ENCODE measurements at places on chromosomes 2 and 18.

DNA sequence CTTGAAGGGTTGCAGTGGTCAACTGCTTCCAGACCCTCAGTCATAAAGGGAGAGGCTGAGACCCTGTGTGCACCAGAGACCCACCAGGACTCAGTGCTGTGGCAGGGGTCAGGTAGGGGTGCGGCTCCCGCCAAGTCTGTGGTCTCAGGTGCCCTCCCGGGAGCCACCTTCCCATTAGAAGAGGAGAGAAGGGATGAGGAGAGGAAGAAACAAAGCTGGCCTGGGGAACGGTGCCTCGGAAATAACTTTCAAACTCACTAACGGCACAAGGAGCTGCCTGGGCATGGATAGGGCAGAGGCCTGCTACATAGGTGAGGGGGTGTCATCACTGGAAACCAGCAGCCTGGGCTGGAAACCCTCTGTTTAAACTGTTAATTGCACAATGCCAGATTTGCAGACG is 84.9 kb downstream of the TPO start:
- DNase-seq = peak; percentile 40

DNA sequence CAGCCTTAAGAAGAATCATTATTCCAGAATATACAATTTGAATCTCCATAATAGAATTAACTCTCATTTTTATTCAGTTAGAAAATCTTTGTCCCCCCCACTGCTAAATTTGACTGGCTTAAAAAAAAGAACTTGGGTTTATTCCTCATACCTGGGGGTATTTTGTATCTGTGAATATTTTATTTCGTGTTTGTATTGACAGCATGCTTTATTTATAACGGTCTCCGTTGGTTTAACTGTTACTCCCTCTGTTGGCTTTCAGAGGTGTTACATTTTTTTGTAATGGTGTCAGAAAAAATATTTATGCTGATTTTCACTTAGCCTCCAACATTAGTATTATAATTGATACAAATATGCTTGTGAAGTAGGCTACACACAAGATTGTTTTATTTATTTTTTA is 109.1 kb downstream of the HAUS1 start:
- DNase-seq = no peak

GRCh38 chr18:78208461-78208860 is 771.2 kb upstream of the SALL3 start:
- no peak for DNase-seq

DNA sequence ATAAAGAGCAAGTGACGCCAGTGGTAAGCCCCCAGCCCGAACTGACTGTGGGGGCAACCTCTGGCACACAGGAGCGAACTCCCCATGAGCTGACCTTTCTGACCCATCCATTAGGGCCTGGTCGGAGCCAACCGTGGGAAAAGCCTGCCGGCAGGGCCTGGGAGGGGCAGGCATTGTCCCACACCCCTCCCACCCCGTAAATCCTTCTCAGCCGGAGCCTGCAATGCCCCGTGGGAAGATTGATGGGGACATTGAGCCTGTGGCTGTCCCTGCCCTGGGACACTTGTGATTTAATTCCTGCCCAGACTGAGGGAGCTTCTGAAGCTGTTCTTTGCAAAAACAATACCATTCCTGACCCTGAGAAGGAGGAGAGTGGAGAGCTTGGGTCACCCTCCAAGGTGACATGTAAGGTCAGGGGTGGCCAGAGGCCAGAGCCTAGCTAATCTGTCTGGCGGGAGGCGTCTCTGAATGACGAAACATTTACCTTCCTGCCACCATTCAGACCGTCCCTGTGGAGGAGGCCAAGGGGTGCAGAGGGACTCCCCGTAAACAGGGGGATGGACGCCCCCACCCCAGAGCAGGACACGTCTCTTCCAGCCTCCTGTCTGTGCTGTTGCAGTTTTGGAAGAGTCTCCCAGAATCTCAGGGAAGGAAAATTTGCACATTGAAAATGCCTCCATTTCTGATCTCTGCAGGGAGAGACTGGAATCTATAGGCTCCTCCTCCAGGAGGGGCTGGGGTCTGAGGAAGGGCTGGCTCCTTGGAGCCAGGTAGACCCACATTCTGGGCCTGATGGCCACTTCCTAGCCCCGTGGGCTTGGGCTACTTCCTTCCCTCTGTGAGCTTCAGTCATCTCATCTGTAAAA is 51.2 kb upstream of the HS6ST1 start:
- DNase-seq = peak; percentile 52

GRCh38 chr2:9002637-9003365 is 683 bp downstream of the MBOAT2 start:
- peak; percentile 18 for DNase-seq

DNA sequence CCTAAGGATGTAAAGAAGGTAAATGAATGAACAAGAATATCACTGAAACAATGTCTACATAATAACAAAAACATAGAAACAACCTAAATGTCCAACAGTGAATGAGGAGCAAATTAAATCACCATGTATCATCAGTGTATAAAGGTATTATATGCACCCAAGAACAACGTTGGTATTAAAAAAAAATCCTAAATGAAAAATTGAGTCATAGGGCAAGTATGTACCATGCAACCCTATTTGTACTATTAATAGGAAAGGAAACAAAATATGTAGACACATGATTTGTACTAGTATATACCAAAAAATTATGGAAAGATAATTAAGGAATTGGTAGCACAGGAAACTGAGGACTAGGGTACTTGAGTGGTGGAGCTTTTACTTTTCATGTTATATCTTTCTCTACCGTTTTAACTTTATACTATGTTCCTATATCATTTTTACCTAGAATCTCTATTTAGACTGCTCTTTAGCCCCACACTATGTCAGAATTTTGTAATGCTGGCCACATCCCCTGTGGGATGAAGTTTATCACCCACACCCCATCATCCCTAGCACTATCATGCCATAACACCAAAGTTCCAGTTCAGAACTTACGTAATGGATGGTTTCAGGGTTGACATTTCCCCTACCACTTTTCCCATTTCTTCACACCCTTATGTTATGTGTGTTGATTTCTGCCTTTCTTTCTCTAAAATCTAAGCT is 25.6 kb downstream of the IKZF2 start:
- DNase-seq = no peak

- DNase-seq = no peak
These were observed 50.6 kb upstream of the RMDN2 start for GRCh38 chr2:37874470-37874869.

DNA sequence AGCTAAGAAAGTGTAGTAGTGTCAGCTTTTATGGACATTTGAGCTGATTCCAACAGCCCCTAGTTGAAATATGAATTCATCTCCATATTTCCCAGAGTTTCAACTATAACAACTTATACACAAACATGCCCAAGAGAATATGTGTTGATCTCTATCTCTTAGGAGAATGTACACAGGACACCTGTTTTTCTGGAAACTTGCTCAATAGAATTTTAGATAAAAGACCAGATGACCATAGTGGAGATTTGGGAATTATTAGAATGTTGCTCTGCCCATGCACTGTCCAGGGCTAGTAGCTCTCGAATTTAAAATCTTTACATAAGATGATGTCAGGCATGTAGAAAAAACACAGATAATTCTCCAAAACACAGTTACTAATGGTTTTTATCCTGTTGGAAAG is 162.3 kb upstream of the VRK2 start:
- no peak for DNase-seq

DNA sequence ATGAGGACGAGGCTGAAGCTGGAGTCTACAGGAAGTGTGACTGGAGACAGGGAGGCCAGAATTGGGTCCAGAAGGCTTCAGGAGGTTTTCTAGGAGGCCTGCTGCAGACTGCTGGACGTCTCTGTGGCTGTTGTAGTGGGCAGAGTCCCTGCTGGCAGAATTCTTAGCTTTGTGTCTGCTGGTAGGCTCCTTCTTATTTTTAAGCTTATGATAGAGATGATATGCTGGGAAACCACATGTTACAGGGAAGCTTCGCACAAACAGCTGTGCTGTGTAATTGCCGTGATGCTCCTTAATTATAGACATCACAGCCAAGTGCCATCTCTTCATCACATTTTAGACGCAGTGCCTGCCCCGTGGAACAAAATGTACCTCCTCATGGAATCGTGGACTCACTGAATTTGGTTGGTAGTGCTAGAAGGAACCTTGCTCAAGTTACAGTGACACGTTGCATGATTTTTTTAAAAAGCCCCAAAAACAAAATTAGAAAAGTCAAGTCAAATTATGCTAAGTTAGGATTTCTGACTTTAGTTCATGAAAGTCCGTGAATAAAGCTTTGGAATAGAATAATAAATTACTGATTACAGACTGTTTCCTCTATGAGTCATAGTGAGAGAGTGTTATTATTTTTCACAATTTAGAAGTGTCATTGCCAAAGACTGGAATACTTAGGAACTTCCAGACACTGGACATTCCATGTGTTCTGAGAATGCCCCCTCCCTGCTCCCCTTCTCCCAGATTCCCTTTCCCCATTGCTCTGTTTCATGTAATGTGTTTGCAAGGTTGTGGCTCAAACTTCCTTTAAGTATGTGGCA is 144.1 kb downstream of the FHOD3 start:
- DNase-seq = no peak

- peak; percentile 95 for DNase-seq
These were observed 766 bp downstream of the MAP3K2 start for GRCh38 chr2:127386764-127387654.

- DNase-seq = no peak
These were observed 439.7 kb downstream of the RND3 start for GRCh38 chr2:150047620-150048222.

- no peak for DNase-seq
These were observed 25.9 kb downstream of the GCG start for GRCh38 chr2:162126111-162126519.

GRCh38 chr2:74242354-74243071 is 44.1 kb downstream of the MTHFD2 start:
- no peak for DNase-seq

DNA sequence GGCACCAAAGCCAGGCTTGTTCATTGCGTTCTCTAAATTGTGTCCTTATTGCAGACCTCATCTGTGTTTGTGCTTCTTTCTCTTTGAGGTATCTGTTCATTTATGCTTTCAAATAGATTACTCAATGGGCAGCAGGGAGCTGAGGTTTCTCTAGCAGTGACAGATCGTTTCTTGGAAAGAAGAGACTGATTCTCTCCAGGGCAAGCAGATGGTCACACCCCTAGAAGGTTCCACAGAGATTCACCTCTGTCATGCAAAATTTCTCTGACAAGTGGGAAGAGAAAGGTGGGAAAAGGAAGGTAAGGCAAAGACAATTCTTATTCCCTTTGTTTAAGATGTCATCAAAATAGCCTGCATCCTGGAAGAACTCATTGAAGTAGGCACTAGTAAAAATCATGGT is 14.0 kb downstream of the DLGAP1 start:
- DNase-seq = no peak

GRCh38 chr2:160139991-160140390 is 60.1 kb downstream of the ITGB6 start:
- no peak for DNase-seq

Measured in posterior cingulate gyrus (tissue), 11 donors.